ENCODE measurements at places on chromosomes 13 and 19.
A peak's percentile ranks its signal among the peaks of the same experiment; 100 is the strongest.

DNA sequence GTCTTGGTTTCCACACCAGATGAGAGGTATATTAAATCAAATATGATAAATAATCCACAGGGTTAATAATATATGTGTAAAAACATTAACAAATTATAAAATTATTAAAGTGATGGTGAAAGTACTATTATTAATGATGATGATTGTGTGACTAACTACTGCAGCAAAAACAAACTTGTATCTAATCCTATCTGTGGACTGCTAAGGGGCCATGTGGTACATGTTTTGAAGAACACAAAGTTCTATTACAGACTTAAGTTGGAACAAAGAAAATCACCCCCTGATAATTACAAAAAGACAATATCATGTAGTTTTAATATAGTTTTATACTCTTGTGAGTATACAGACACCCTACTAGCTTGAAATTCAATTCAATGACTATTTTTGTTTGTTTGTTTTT is 504.2 kb upstream of the NBEA start:
- no peak for DNase-seq

DNA sequence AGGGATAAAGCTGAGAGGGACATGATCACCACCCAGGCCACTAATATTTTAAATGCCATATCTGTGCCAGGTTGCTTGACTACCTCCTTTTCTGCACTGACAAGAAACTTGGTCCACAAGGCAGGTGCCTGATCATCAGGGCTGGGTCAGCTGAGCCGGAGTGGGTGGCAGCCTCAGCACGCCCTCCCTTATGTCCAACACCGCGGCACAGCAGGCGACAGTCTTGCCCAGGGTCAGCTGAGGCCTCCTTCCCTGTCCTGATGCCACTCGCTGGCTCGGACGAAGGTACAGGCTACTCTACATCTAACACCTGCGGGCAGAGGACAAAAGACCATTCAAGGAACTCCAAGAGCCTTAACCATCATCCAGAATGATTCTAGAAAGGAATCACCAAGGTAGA is 16.9 kb downstream of the ZC3H4 start:
- no peak for DNase-seq

GRCh38 chr19:56699552-56699951 is 28.0 kb upstream of the ZNF835 start:
- no peak for DNase-seq

- DNase-seq: peak; percentile 88
These were observed 44.9 kb downstream of the ZNF823 start for GRCh38 chr19:11693505-11694499.

DNA sequence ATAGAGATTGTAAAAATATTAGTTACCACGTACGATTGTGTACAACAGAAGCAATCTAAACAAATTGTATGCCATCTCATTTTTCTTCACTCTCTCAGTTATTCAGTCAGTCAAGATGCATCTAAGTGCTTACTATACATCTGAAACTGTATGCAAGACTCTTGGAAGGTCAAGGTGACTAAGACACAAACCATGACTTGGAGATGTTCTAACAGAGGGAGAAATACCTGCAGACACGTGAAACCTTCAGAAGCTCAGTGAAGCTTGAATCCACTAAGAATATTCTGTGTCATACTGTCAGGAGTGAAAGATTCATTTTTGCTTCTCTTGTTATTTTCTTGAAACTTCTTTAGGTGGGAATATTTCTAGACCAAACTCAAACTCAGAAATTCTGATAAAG is 365.4 kb downstream of the ITGBL1 start:
- no peak for DNase-seq

GRCh38 chr19:44592451-44592890 is 20.9 kb upstream of the IGSF23 start:
- DNase-seq: no peak

GRCh38 chr19:15290166-15290565 is 42.2 kb downstream of the BRD4 start:
- DNase-seq: no peak

GRCh38 chr13:97133955-97134354 is 88.2 kb upstream of the MBNL2 start:
- peak; percentile 39 for DNase-seq

DNA sequence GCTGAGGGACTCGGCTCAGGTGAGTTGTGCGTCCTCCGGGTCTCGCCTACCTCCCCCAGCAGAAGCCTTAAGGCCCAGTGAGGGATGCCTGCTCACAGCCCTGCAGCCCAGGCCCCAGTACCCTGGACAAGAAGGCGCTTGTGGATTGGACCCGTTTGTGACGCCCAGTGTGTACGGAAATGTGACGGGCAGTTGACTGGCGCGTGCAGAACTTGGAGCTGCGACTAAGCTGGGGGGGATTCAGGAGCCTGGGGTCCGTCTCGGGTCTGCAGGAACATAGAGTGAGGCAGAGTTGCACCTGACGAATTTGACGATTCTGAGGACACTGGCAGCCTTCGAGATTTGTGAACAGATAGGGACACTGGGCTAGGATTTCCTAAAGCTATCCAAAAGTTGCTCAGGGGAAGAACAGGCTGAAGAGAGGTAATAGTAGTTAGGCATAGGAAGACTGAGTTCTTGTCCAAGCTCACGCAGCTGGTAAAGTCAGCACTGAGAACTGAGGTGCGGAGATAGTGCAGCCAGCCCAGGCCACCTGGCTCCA is 519 bp downstream of the ZNF551 start:
- no peak for DNase-seq

- DNase-seq: peak; percentile 72
These were observed 4.2 kb upstream of the LRRC25 start for GRCh38 chr19:18401580-18402112.

- peak; percentile 40 for DNase-seq
These were observed at the start of gene EML2 for GRCh38 chr19:45638930-45639729. TSS of gene EML2 (minus strand) at chr19:45639397. CDS start at chr19:45639376, 21 bp downstream.

- peak; percentile 86 for DNase-seq
These were observed at the start of gene SIN3B for GRCh38 chr19:16829010-16829821. TSS of gene SIN3B (plus strand) at chr19:16829398. CDS start at chr19:16829421, 23 bp downstream.

GRCh38 chr13:109735436-109735966 is 50.9 kb downstream of the IRS2 start:
- DNase-seq: no peak

DNA sequence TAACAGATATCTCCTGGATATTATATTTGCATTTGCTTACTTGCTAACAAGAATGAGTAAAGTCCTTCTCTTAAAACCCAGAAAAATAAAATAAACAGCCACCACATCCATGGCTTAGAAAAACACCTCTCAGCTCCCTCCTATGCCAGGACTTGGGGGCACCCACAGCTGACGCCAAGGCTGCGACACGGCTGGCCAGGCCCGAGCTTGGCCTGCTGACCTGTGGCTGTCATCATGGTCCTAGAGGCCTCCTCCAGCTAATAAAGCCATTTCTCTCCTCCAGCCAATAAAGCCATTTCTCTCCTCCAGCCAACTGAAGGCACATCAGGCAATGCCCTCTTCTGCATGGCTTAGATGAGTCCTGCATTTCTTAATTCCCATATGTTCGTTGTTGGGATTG is 20.9 kb downstream of the C19orf12 start:
- no peak for DNase-seq

- DNase-seq: peak; percentile 74
These were observed 127.0 kb downstream of the IER2 start for GRCh38 chr19:13277104-13277809.

DNA sequence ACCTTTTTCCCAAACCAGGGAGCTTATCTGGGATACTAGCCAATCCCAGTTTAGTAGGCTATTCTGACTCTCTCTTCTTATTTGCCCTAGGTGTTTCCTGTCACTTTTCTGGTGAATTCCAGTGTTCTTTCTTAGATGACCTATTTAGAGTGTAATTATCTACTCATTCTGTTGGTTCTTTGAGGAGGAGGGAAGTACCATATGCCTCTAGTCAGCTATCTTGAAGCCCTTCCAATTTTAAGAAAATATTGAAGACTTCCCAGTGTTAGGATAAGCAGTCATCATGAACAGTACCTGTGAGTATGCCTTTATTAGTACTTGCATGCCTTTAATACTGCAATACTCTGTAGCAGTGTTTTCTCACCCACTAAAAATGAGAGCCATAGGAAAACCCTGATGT is 724.3 kb upstream of the SLITRK1 start:
- no peak for DNase-seq
